GF-D8 (cell line): ENCODE measurements at places on chromosomes 4 and X.

- no peak for DNase-seq
Observed at GRCh38 chr4:87853891-87854290, 21.1 kb downstream of the MEPE start.

GRCh38 chr4:22500831-22501714 is 14.8 kb downstream of the ADGRA3 start:
- no peak for DNase-seq

GRCh38 chr4:28225050-28225449 is 1364.4 kb downstream of the STIM2 start:
- DNase-seq = no peak

DNA sequence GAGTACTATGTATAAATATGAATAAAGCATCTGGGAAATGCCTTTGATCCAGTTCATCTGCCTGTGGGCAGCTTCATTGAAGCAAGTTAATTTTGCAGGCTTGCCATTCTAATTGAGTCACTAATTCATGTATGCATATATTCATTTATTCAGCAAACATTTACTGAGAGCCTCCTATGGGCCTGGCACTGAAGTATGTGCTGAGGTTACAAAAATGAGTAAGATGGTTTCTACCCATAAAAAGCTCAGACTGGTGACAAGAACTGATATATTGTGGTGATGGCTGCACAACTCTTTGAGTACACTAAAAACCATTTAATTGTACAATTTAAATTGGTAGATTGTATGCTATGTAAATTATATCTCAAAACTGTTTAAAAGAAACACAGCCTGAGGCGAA is 1.1 kb upstream of the MRPL1 start:
- DNase-seq = no peak

DNA sequence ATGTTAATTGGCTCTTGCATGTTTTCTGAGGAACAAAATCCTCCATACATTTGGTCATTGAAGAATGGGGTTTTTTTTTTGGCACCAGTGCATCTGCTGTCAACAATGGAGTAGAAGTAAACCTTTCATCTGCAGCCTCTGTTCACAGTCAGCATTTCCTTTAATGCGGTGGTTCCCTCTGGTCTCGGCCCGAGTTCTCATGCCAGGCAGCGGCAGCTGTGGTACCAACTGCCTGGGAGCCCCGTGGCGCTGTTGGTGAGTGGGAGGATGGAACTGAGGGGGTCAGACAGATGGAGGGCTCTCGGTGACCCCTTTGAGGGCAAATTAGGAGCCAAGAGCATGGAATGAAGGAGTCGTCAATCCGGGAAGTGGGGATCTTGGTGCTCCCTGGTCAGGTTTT is 114.7 kb downstream of the AFF1 start:
- DNase-seq = no peak

- DNase-seq = no peak
Observed at GRCh38 chr4:64230709-64231310, 178.4 kb downstream of the TECRL start.
